Stimulated activated CD4-positive, alpha-beta T cell treated with anti-CD3 and anti-CD28 coated beads, Interleukin-15, amount 100 ng/mL, for 1 hour (primary cell): ENCODE measurements at places on chromosomes 4 and X.

GRCh38 chr4:13706120-13706519 lies 78.6 kb upstream of the BOD1L1 start:
- no peak for DNase-seq

- DNase-seq: no peak
These were observed 618.2 kb upstream of the PCDH10 start for GRCh38 chr4:132530861-132531260.

GRCh38 chr4:100935090-100935489 lies 412.2 kb downstream of the PPP3CA start:
- DNase-seq: no peak

- DNase-seq: no peak
These were observed 51.5 kb upstream of the TBC1D9 start for GRCh38 chr4:140807491-140808252.

DNA sequence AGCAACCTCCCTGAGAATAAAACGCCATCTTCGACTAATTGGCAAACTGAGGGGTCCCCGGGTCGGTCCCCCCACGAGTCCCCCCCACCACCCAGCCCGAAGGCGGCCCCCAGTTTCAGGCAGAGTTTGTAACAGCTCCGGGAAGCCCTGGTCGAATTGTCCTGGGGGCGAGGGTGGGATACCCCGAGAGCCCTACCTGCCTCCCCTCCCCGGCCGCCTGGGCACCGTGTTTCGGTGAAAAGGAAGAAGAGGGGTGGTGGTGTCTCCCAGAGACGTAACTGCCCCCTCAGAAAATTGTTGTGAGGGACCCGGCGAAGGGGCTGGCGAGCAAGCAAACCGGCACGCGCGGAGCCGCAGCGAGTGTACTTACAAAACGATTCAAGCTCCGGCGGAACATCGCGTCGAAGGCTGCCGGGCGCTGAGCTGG lies 1.2 kb downstream of the ATP11C start:
- no peak for DNase-seq

GRCh38 chr4:159298502-159298901 lies 195.6 kb downstream of the RAPGEF2 start:
- no peak for DNase-seq

- no peak for DNase-seq
These were observed 35.3 kb upstream of the DCX start for GRCh38 chrX:111447298-111447697.

GRCh38 chr4:185792384-185793115 lies 19.4 kb downstream of the SORBS2 start:
- DNase-seq: no peak

DNA sequence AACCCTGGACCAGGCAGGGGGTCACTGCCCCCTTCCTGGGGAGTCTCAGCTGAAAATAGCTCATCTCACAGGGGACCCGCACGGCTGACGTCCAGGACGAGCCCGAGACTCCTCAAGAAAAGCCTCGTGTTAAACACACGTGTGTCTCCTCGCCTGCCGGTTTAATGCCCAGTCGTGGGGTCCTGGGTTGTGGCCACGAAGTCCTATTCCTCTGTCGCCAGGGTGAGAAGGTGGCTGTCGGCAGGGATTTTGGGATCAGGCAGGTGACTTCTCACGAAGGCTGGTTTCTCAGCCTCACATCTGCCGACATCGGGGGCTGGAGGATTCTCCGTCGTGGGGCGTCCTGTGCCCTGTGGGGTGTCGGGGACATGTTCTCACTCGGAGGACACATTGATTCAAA lies 44.3 kb upstream of the PPP2R3B start:
- DNase-seq: no peak

DNA sequence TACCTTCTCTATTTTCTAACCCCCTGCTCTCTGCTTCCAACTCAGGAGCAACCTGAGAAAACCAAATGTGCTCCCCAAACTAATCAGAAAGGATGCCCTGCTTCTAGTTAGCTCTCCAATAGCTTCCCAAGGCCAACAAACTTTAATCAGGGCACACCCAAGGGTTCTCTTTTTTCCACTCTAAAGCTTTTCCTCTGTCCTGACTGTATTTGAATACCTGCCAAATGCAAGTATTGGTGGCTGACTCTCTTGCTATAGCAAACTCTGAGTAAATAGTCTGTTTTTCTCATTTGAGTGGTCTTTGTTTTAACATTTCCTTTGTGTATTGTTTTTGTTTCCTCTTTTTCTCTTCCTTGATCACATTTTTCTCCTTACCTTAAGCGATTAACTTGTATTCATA lies 52.5 kb downstream of the GBA3 start:
- DNase-seq: no peak

GRCh38 chrX:74535086-74535407 lies 79.4 kb downstream of the RLIM start:
- DNase-seq: no peak

DNA sequence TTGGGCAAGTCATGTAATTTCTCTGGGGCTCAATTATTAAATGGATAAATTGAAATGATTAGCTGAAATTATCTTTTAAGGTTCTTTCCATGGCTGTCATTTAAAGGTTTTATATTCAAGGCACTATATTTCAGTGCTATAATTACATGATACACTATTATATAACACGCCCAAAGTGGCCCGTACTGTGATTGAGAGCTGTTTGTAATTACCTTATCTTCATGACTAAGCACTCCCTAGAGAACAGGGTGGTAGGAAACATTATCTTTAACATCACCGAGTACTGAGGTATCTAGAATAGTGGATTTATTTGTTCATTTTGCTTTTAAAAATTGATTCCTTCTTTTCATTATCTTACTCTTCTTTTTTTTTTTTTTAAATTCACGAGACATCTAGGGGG lies 79.0 kb downstream of the DIAPH2 start:
- DNase-seq: no peak
